CD14-positive monocyte (primary cell): ENCODE measurements at places on chromosomes 12 and 14.

- DNase-seq, result no peak
Measured at GRCh38 chr14:59591641-59592370, 15.2 kb upstream of the CCDC175 start.

DNA sequence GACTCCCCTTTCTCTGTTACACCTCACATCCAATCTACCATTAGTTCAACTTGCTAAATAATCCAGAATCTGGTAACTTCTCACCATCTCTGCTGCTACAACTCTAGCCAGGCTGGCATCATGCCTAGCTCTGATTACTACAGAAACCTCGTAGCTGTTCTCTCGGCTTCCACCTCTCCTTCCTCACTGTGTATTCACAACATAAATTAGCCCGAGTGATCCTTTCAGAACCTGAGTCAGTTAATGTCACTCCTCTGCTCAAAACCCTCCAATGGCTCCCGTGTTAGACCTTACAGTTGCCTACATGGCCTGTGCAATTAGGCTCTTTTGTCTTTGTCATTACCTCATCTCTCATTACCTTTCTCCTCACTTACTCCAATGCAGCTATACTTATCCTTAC lies 139.4 kb downstream of the PDE3A start:
- no peak for DNase-seq

GRCh38 chr12:131452444-131452860 lies 258.4 kb upstream of the SFSWAP start:
- peak; percentile 18 for DNase-seq

DNA sequence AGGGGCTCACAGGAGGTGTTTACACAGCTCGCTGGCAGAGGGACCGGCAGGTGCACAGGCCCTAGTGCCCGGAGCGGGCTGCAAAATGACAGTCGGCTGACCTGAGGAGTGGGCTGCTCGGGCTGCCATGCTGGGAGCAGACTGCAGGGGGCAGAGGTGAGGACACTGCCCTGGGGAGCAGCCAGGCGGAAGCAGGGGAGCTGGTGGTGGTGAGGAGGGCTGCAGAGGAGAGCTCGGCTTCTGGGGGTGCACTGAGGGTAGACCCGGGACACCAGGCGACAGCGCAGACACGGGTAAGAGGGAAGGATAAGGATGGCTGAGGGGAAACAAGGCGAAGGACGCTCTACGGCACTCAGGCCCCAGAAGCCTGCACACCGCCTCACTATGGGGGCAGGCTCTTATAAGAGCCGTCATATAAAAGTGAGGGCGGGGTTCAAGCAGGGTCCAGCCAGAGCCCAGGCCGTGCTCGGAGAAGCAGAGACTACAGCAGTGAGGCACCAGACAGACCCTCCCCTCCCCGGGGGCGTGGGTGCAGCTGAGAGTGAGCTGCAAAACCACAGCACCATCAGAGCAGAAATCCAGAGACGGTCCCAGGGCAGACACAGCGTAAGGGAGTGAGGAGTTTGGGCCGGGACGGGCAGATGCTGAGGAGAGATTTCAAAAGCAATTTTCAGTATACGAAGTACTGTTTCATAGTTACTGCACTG lies 62.5 kb downstream of the CCDC88C start:
- DNase-seq, result no peak

- DNase-seq, result no peak
Measured at GRCh38 chr14:33120341-33120740, 181.7 kb downstream of the NPAS3 start.

- peak; percentile 86 for DNase-seq
Measured at GRCh38 chr12:100566887-100567637, 6.4 kb upstream of the GAS2L3 start.

DNA sequence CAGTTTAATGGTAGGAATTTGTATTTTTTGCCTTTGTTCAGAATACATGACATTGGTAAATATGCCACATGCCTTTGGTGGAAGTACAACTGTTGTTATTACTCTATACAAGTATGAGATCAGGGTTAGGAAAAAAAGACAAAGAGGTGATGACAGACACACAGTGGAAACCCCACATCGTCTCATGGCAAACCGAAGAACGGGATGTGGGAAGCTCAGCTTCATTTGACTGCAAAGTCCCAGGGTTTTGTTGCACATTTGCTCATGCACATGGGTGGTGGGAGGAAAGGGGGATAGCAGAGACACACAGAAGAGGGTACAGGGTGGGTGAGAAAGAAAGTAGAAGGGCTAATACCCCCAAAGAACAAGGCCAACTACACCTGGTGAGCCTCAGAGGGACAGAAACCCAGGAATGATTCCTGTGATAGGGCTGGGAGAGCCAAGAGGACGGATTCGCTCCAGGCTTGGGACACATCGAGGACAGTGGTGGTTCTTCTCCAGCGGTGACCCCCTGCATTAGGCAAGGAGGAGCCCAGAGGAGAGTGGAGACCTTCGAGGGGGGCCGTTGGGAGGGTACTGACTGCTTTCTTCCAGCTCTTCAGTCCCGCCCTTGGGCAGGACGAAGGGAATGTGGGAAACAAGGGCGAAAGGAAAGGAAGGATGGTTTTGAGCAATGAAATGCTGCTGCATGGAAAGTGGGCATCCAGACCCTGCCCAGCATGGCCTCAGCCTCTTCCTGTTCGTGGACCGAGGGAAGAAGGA lies 8.1 kb downstream of the VAMP1 start:
- DNase-seq, result peak; percentile 70

DNA sequence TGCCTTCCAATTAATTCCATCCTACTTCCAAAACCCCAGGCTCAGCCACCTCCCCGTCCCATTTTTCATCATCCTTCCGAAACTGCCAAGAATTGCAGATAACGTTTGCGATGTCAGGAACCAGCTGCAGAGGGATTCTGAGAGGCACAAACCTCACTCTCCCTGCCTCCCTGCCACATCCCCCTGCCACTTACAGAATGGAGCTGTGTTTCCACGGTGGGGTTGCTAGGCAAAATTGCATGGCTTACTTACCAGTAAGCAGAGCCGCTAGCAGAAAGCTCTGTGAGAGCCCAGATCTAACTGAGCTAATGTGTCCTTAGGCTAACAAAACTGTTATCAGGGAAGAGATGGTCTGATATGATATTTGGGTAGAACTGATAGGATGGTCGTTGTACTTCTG lies 127.4 kb downstream of the KCNK10 start:
- no peak for DNase-seq

DNA sequence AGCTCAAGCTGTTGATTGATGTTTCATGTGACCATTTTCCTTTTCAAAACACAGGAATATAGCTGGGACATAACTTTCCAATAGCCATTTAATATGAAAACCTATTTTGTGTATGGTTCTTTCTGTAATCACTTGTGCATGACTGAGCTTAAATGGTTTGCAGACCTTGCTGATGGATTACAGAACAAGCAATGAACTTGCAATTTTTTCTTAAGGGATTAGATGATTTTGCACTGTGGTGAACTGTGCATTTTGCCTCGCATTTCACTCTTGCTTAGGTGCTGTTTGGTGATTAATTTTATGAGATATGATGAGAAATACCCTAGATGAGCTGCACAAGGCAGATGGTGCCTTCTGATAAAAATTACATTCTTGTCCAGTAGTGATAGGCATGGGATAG lies 419.0 kb upstream of the FBXO33 start:
- no peak for DNase-seq

- no peak for DNase-seq
Measured at GRCh38 chr12:60921541-60921940, 1325.7 kb downstream of the SLC16A7 start.

- DNase-seq, result no peak
Measured at GRCh38 chr12:88658009-88658408, 77.7 kb upstream of the KITLG start.

GRCh38 chr12:45338272-45338671 lies 122.4 kb downstream of the ANO6 start:
- no peak for DNase-seq

DNA sequence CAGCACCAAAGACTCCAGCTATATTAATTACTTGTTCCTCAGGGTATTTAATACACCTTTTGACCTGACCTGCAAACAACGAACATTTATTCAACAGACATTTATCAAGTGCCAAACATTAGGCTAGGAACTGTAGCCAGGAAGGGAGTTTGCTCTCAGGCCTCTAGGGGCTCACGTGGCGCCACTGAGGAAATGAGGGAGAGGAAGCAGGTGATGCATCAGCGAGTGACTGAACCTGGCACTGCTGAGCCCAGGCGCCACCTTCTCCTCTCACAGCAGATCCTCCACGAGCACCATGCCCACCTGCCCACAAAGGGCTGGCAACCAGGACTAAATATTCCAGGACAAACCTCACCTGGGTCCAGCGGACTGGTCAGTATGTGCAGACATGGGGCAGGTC lies 50.2 kb downstream of the SETD3 start:
- no peak for DNase-seq

GRCh38 chr12:50603817-50604639 lies 99.2 kb downstream of the DIP2B start:
- no peak for DNase-seq

- no peak for DNase-seq
Measured at GRCh38 chr12:53292426-53292825, 2.9 kb upstream of the PFDN5 start.

- no peak for DNase-seq
Measured at GRCh38 chr12:113325916-113326315, 9.0 kb downstream of the SLC8B1 start.

DNA sequence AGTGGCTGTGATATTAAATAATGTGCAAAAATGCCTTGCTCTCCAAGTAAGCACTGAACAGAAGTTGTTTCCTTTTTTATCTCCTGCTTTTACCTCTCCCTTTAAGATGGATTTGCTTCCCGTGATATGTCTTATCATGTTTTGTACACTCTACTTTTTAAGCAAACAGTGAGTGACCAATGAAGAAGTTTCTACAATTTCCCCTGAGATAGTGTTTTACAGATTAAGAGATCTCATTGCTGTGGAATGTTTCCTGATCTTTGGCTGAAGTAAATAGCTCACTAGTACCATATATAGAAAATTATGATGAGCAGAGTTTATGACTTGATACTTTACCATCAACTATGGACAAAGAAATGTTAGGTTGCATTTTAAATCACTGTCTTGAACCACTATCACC lies 184.8 kb upstream of the PDE3A start:
- no peak for DNase-seq

- DNase-seq, result no peak
Measured at GRCh38 chr14:74545386-74545785, 51.8 kb downstream of the ISCA2 start.

GRCh38 chr12:125129179-125129571 lies 63.9 kb downstream of the AACS start:
- no peak for DNase-seq

- no peak for DNase-seq
Measured at GRCh38 chr14:89700801-89701200, 253.7 kb downstream of the EFCAB11 start.

DNA sequence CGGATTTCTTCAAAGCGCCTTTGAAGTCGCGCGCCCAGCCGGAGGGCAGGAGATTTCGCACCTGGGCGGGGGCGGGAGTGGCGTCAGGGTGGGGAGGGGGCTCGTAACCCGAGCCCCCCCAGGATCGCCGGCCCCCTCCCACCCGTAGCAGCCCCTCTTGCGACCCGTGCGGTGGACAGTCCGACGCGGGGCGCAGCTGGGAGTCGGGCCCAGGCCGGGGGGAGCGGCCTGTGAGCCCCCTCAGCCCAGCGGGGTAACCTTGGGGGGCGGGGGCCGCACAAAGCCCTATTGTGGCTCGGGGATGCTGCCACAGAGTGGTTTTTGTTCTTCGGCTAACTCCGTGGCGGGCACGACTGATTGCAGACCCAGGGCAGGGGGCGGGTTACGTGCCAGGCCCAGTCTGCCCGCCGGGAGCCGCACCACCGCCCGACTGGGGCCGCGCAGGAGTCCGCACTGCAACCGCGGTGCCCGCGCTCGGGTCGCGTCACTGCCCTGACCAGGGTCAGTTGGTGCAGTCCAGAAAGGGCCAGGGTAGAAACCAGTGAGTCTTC lies 4.2 kb upstream of the AAAS start:
- no peak for DNase-seq

DNA sequence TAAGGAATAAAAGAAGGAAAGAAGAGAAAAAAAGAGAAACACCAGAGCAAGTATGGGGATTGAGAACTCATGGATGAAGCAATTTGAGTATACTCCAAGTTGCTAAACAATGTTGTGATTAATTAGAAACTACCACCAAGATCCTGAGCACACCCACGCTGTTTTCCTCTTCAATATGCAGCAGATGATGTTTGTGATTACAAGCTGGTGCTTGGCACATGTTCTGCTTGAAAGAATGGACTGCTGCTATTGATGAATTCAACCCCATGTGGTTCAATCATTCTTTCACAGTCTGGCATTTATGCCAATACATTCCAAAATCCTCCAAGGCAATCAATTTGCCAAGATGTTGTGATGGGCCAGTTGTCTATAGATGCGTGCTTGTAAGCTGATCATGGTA lies 146.8 kb downstream of the SLC2A13 start:
- DNase-seq, result no peak

DNA sequence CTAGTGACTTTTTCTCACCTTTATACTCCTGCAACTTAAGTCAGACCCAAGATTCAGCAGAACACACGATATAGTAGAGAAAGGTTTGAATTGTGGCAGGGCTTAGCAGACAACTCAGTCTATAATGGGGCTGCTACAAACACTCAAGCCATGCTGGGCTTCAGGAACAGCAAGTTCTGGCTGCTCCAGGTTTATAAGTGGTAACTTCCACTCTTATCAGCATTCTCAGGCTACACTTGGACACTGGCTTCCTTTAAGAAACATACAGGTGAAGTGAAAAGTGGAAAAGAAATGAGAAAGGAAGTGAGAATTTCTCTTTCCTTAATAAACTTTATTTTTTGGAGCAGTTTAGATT lies 21.7 kb downstream of the PLEKHD1 start:
- DNase-seq, result no peak

- no peak for DNase-seq
Measured at GRCh38 chr14:52442602-52443001, 109.7 kb downstream of the TXNDC16 start.

DNA sequence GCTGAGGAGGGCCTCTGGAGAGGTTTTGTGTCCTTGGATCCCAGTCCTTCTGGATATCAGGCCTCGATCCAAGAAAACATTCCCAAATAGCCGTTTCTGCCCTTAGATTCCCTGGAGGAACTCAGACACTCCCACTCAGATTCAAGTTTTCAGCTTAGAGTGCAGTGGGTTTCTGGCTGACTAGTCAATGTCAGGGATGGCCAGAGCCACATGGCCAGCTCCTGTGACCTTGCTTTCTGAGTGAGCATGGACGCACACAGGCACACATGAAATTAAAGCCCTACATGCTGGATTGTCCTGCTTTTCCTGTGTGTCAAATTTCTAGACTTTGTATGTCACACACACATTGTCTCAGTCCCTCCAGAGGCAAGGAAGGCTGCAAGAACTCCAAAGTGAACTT lies 86.2 kb downstream of the TNFAIP2 start:
- no peak for DNase-seq

- no peak for DNase-seq
Measured at GRCh38 chr14:70838076-70838475, 28.8 kb upstream of the MAP3K9 start.

GRCh38 chr12:31019561-31019960 lies 54.1 kb upstream of the DDX11 start:
- DNase-seq, result no peak

- peak; percentile 98 for DNase-seq
Measured at GRCh38 chr14:61525293-61526011, 169.9 kb upstream of the HIF1A start.
